Transverse colon (tissue), 4 donors: ENCODE measurements at places on chromosomes 11 and 22. TPM values are rescaled to one million over a fixed set of nuclear protein-coding genes. Genes with fewer than 3 reads are reported as not detected.

- no peak for DNase-seq
Measured at GRCh38 chr11:17765356-17766072, 30.9 kb downstream of the KCNC1 start.

DNA sequence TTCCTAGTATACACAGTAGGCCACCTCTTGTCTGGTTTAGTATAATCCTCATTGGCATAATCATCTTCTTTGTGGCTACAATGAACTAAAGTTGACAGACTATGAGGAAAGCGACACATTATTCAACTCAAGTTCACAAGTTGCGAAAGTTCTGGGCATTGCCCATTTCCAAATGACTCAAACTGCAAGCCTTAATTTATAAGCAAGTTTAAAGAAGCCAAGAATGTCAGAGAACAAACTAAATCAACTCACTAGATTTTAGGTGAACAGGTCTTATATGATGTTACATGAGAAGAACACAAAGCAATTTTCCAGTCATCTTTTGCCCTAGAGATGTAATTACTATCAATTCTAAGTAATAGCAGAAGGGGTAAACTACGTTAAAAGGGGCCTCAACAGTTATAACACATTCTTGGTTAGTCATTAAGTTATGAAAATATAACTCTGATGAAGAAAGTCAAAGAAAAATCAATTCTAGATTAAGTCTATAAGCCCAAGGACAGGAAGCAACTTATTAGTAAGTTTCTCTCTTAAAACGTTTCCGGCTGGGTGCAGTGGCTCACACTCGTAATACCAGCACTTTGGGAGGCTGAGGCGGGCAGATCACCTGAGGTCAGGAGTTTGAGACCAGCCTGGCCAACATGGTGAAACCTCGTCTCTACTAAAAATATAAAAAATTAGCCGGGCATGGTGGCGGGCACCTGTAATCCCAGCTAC lies 21.5 kb downstream of the PICALM start:
- no peak for DNase-seq

DNA sequence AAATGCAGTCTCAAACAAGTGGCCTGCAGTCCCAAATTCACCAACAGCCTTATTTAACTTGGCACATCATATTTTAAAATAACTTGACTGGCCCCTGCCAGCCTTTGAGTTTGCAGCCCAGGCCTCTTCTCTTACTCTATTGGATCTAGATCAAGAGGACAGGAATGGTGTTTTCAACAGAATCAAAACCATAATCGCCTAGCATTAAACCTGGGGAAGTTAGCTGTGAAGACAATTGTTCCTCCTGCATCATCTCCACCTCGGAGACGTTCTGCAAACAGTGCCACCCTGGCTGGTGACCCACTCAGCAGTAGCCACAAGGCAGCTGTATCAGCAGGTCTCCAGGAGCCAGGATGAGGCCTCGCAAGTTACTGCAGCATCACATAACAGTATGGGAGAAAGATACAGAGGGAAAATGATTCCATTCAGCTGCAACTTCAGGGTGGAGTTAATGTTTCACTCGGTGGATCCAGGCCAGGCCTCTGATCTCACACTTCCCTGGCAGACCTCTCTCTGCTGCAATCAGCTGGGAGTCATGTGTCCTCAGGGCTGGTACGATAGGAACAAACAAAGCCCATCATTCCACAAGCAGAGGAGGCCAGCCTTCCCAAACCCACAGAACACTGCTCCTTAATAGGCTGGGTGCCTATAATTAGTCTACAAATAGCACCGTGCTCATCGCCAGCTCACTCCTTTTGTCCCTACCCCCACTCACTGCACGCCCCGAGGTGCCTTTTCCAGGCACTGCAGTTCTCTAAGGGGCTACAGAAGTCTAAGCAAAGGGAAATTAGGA lies 18.6 kb upstream of the SCN2B start:
- peak; percentile 84 for DNase-seq

DNA sequence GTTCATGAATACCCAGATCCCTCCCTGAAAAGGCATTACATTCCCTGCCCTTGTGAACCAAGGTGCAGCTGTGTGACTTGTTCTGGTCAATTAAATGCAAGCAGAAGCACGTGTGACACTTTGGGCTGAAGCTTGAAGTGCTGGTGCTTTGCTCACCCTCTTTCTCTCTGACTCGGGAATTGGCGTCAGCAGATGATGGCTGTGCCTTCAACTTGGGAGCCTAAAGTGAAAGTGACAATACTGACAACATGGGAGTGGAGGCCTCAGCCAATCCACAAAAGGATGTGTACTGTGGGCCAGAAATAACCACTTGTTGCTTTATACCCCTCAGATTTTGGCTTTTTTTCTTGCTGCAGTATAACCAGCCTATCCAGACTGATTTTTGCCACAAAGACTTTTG lies 148.3 kb upstream of the THY1 start:
- DNase-seq, result no peak

GRCh38 chr11:58576887-58577471 lies 1.3 kb upstream of the LPXN start:
- no peak for DNase-seq

NTM gene
- total RNA-seq, result 0.40 TPM

DUSP8 gene
- total RNA-seq, result 14.6 TPM
